Fibroblast of lung (primary cell): ENCODE measurements at places on chromosomes 6 and 20. TPM values are rescaled to one million over a fixed set of nuclear protein-coding genes. Genes with fewer than 3 reads are reported as not detected.

GRCh38 chr6:110664933-110665332 lies 150.3 kb downstream of the CDK19 start:
- H3K4me1 ChIP-seq, result no peaks in the 10 kb centered on the region
- no peak overlapping the region for H3K27ac ChIP-seq
- no peaks in the 10 kb centered on the region for H3K36me3 ChIP-seq
- H3K4me3 ChIP-seq, result no peak overlapping the region

GRCh38 chr20:44776980-44777379 lies 31.3 kb downstream of the KCNK15 start:
- no peaks in the 10 kb centered on the region for H3K4me1 ChIP-seq
- DNase-seq, result peak; percentile 23
- H3K36me3 ChIP-seq, result no peaks in the 10 kb centered on the region
- H3K27me3 ChIP-seq, result peaks cover 6% of the 10 kb centered on the region
- no peak overlapping the region for H3K27ac ChIP-seq

- peaks cover 2% of the 10 kb centered on the region for H3K27me3 ChIP-seq
- H3K4me1 ChIP-seq, result peaks cover 12% of the 10 kb centered on the region
- no peak overlapping the region for H3K27ac ChIP-seq
- no peak for DNase-seq
Measured at GRCh38 chr6:41702771-41703494, 32.5 kb downstream of the TFEB start.

DNA sequence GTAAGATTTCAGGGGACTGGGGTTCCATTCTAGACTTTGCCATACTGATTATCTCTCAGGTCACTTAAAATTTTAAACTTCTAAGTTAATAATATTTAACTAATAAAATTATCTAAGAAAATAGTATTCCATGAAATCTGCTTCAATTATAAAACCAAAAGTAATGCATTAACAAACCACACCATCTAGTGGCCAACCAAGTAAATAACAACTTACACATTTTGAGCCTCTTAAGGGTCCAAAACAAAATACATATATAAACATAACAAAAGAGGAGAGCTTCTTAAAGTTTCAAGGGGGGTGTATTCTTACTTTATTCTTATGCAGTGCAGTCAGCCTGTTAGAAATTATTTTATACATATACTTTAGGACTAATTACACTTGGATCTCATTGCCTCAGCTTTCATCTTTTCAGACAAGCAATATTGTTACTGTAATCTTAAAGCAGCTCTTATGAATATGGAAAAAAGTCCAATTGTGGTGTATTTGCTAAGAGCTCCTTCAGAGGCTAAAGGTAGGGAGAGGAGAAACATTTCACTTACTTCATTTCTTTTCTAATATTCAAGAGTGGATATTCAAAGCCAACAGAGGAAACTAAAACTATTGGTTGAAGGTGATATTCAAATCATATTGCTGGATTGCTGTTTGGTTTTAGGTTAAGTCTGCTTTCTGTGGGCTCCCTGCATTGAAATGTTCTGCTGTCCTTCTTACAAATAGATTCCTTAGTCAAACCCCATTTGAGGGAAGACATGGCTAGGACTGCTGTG lies 199.7 kb upstream of the SIM1 start:
- peak; percentile 33 for DNase-seq
- no peak overlapping the region for H3K27ac ChIP-seq
- no peak overlapping the region for H3K4me3 ChIP-seq
- H3K4me1 ChIP-seq, result peaks cover 5% of the 10 kb centered on the region

RBM12 gene
- total RNA-seq, result 29.9 and 31.8 TPM in 2 replicates

DNA sequence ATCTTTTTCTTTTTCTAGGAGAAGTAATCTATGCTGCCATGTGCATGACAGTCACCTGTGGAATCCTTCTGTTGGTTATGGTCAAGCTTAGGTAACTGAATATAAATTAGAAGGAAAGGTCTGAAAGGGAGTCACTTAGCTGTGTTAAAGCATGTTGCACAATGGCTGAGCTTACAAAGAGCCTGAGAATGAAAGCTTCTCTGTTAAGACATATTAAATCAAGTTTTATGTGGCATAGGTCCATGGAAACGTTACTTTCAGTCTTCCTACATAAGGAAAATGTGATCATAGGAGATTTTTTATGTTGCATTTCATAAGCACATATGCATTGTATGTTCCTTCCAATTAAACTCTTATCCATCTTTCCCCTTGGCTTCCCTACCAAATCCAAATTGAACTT lies 72.1 kb downstream of the GFRAL start:
- H3K4me1 ChIP-seq, result no peaks in the 10 kb centered on the region
- H3K27me3 ChIP-seq, result no peaks in the 10 kb centered on the region
- no peaks in the 10 kb centered on the region for H3K36me3 ChIP-seq
- peak; percentile 66 for DNase-seq
- no peak overlapping the region for H3K27ac ChIP-seq

DNA sequence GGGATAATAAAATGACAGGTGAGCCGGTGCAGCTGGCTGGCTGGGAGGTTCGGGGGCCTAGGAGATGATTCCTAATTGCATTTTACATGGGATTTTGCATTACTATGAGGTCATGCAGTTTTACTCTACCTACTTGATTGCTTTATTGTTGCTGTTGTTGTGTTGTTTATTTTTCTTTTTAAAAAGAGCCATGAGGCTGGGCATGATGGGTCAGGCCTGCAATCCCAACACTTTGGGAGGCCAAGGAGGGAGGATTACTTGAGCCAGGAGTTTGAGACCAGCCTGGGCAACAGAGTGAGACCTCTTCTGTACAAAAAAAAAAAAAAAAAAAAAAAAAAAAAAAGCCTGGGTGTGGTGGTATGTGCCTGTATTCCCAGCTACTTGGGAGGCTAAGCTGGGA lies 104.8 kb downstream of the GJA1 start:
- H3K4me3 ChIP-seq, result no peak overlapping the region
- H3K36me3 ChIP-seq, result no peaks in the 10 kb centered on the region
- no peaks in the 10 kb centered on the region for H3K27me3 ChIP-seq
- no peak overlapping the region for H3K27ac ChIP-seq
- H3K4me1 ChIP-seq, result no peaks in the 10 kb centered on the region

DNA sequence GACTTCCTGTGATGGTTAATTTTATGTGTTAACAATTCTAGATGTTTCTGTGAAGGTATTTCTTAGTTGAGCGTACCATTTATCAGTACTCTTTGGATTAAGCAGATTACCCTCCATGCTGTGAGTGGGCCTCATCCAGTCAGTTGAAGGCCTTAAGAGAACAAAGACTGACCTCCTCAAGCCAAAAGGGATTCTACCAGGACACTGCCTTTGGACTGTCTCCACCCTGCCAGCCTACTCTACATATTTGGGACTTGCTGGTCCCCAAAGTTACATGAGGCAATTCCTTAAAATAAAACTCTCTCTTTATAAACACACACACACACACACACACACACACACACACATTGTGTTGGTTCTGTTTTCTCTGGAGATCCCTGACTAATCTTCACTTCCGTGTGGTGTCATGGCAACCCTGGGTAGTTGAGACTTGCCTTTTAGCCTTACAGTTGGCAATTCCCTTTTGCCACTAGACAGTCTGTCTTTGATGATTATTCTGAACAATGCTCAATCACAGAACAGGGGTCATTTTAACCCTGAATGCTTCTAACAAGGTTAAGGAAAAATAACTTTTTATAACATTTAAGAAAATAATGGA lies 32.2 kb downstream of the MRAP2 start:
- H3K27me3 ChIP-seq, result no peaks in the 10 kb centered on the region
- H3K36me3 ChIP-seq, result no peaks in the 10 kb centered on the region
- DNase-seq, result no peak
- no peaks in the 10 kb centered on the region for H3K4me1 ChIP-seq
- H3K4me3 ChIP-seq, result no peak overlapping the region

GRCh38 chr6:122798099-122798641 lies 9.1 kb downstream of the SMPDL3A start:
- DNase-seq, result peak; percentile 68
- H3K36me3 ChIP-seq, result no peaks in the 10 kb centered on the region
- no peak overlapping the region for H3K4me3 ChIP-seq
- peaks cover 11% of the 10 kb centered on the region for H3K4me1 ChIP-seq

GRCh38 chr6:23533944-23534343 lies 592.1 kb upstream of the NRSN1 start:
- no peak overlapping the region for H3K27ac ChIP-seq
- peak; percentile 9 for DNase-seq
- H3K27me3 ChIP-seq, result no peaks in the 10 kb centered on the region

DNA sequence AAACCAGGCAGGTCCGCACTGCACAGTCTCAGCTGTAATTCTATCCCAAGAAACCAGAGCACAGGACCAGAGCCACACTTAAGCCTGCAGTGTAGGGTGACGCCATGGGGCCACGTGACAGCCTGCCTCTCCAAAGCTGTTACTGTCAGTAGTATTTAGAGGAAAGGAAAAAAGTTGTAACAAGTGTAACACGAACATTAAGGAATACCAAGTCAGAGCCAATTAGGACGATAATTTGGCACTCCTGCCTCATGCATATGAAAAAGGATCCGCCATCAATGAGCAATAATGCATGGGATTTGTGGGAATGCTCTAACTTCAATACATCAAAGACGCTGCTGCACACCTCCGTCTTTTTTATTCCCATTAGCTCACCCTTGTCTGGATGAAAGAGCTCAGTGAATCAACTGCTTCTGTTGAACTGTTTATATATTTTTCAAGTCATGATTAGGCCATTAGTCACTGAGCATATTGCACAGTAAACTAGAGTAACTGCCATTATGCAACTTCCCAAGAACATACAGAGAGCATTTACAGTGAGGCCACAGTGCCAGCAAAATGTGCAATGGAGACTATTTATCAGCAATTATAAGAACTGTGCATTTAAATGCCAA lies 79.9 kb downstream of the ATXN1 start:
- H3K4me1 ChIP-seq, result peaks cover 21% of the 10 kb centered on the region
- no peaks in the 10 kb centered on the region for H3K27me3 ChIP-seq
- peak; percentile 97 for DNase-seq
- H3K27ac ChIP-seq, result no peak overlapping the region

GHRH gene
- not detected in 2 replicates for total RNA-seq

DNA sequence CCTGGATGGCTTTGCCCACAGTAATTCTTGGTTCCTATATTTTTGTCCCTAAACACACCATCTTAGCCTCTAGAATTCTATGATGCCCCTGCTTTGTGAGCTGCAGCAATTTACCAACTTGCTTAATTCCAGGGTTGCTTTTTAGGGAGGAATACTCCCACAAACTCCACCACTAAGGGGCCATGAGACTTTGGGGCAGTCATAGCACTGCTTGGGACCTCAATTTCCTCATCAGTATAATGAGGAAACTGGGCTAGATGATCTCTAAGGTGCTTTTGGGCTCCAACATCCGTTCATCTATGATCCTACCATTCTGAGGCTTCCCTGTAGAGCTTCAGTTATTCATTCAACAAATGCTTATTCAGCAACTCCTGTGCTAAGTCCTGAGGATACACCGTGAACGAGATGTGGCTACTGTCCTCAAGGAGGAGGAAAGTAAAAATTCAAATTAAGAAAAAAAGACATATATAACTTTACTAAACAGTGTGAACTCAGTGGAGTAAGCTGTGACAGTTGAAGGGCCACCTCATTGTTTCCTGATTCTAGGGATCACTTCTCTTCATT lies 75.3 kb downstream of the PRDM1 start:
- H3K27ac ChIP-seq, result no peak overlapping the region
- no peak overlapping the region for H3K4me3 ChIP-seq
- no peak for DNase-seq
- no peaks in the 10 kb centered on the region for H3K36me3 ChIP-seq
- no peaks in the 10 kb centered on the region for H3K27me3 ChIP-seq

- peaks cover 16% of the 10 kb centered on the region for H3K36me3 ChIP-seq
- no peaks in the 10 kb centered on the region for H3K27me3 ChIP-seq
- H3K27ac ChIP-seq, result peak overlapping the region; percentile 98
- peaks cover 6% of the 10 kb centered on the region for H3K4me1 ChIP-seq
- no peak overlapping the region for H3K4me3 ChIP-seq
Measured at GRCh38 chr20:50194831-50195523, 4.3 kb downstream of the CEBPB start.

OOEP gene
- total RNA-seq, result 0.17 TPM in 1 of 2 replicates, not detected in the other

GNAS-AS1 gene
- 0.33 and 0.51 TPM in 2 replicates for total RNA-seq

DNA sequence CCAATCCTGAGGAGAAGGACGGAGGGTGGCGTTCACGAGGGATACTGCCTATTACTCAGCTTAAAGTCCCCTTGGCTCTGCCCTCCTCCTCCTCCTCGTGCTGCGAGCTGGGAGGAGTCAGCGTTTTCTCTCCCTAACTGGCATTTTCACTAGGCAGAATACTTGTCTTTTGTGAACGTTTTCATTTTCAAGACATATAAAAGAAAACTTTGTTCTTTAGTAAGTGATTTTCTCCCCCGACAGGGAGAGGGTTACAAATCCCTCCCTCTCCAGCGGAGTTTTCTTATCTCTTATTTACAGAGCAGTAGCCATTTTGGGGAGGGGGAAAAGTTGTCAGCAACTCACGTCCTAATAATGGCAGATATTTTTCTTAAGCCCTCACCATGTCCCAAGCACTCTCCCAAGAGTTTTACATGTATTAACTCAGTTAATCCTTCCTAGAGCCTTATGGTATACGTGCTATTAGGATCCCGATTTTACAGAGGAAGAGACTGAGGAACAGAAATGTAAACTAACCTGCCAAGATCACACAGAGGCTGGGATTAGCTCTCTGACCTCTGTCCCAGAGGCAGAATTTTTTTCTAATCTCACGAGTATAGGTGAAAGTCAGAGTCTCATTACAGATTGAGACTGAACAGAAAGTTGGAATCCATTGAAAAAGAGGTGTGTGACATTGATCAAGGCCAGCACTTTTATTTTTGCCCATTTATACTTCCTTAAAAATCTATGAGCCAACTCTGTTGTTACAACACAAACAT lies 30.0 kb upstream of the ZNF217 start:
- H3K4me3 ChIP-seq, result peak overlapping the region; percentile 45
- peaks cover 17% of the 10 kb centered on the region for H3K4me1 ChIP-seq
- H3K27ac ChIP-seq, result peak overlapping the region; percentile 89
- DNase-seq, result peak; percentile 76

- no peak for DNase-seq
- no peaks in the 10 kb centered on the region for H3K27me3 ChIP-seq
- no peaks in the 10 kb centered on the region for H3K36me3 ChIP-seq
- H3K4me3 ChIP-seq, result no peak overlapping the region
- H3K27ac ChIP-seq, result no peak overlapping the region
Measured at GRCh38 chr6:8743170-8743745, 307.9 kb upstream of the SLC35B3 start.

- no peaks in the 10 kb centered on the region for H3K36me3 ChIP-seq
- no peaks in the 10 kb centered on the region for H3K27me3 ChIP-seq
- no peaks in the 10 kb centered on the region for H3K4me1 ChIP-seq
- DNase-seq, result no peak
Measured at GRCh38 chr6:20340068-20340848, 61.4 kb upstream of the E2F3 start.

SYCP2 gene
- total RNA-seq, result 0.51 and 1.2 TPM in 2 replicates

DNA sequence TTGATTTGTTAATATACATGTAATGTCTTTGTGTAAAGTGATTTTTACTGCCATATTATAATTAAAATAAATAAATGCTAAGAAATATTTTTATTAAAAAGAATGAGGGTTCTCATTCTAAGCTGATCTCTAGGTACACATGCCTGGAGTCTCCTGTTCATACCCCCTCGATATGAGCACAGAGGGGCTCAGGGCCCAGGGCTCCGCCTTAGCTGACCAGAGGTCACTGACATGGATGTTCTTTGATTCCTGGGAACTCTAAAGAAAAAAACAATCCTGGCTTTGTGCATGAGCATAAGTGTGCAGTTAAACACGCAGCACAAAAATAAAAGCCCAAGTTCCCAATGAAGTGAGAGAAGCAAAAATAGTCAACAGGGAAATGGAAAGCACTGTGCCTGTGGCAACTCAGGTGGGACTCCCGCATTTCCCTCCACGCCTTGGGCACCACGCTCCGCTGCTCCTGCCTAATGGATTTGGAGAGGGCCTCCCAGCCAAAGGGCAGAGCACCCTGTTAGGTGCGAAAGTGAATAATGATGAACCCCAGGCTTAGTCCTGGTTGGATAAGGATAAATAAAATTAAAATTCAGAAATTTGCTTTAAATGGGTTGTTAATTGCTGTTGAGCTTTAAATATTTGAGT lies 33.3 kb upstream of the QKI start:
- no peak overlapping the region for H3K27ac ChIP-seq
- no peaks in the 10 kb centered on the region for H3K4me1 ChIP-seq
- H3K36me3 ChIP-seq, result no peaks in the 10 kb centered on the region
- DNase-seq, result no peak
- no peaks in the 10 kb centered on the region for H3K27me3 ChIP-seq

DLL1 gene
- 5.6 and 12.4 TPM in 2 replicates for total RNA-seq
